ENCODE measurements at places on chromosomes 4 and X.

DNA sequence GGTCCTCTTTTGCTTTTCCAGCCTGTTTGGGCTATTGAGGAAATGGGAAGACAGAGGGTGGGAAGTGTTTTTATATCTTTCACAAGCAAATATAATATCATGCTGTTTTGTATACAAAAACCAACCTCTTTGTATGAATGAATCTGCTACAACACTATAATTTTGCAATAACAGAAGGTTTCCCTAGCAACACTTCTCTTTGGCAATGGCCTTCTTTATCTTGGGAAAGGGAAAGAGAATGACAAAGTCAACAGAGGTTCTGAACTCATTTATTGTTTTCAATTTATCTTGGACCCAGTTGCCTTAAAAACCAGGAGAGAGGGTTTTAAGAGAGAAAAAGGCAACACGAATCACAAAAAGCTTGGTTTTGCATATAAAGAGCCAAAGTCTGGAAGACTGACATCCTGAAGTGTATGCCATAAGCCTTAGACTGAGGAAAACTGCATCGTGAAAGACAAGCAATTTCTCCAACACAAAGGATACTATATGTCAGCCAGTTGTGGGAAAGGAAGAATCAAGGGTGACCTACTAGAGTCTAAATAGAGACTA lies 121.8 kb upstream of the FAM241A start:
- DNase-seq = no peak

DNA sequence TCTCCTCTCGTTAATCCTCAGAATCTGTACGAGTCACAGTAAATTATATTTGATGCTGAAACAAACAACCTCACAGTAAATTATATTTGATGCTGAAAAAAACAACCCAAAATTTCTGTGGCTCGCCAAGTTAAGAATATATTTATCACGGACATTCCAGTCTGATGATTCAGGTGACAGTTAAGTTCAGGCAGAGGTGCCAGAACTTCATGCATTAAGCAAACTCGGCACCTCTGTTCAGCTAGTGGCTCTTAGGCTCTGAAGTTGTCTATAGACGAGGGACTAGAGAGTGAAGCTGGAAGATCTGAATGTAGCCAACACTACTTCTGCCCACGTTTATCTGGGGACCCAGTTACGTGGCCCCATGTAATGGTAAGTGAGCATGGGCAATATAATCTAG lies 132.2 kb upstream of the AGA start:
- DNase-seq = no peak

DNA sequence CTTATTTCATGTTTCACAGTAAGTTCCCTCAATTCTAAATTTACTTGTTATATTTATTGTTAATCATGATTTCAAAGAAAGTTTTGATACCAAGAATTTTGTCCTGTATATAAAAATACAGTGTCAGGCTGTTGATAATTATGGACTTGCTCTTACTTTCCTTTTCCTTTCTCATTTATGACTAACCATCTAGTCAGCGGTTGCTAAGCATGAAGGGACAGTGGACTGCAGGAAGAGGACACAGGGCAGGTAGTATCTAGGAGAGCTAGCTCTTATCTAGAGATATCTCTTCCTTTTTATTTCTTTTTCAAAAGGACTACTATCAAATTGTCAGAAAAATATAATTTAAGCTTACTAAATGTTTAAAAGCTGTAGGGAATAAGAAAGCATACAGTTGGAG lies 1.6 kb downstream of the OPRPN start:
- no peak for DNase-seq

- DNase-seq = no peak
Observed at GRCh38 chr4:113901994-113902787, 77.3 kb downstream of the ARSJ start.

DNA sequence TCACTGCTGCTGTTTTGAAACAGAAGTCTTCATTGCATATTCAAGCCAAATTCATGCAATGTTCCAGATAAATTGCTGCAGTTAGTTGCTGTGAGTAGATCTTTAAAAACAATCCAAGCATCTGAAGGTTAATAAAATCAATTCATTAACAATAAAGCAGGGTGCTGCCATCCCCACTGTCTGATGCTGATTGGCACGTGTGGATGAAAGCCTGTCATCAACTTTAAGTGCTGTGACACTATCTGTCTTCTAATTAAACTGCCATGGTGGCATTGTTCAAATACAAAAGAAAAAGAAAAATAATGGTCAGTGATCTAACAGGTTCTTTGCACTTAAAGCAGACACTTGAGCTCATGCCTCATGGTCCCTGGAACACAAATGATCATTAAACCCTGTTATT lies 63.0 kb upstream of the MND1 start:
- DNase-seq = no peak

- no peak for DNase-seq
Observed at GRCh38 chr4:128725405-128726055, 84.0 kb upstream of the JADE1 start.

- no peak for DNase-seq
Observed at GRCh38 chr4:28636971-28637370, 1776.3 kb downstream of the STIM2 start.

- no peak for DNase-seq
Observed at GRCh38 chrX:143768976-143769375, 48.4 kb upstream of the SPANXN2 start.

DNA sequence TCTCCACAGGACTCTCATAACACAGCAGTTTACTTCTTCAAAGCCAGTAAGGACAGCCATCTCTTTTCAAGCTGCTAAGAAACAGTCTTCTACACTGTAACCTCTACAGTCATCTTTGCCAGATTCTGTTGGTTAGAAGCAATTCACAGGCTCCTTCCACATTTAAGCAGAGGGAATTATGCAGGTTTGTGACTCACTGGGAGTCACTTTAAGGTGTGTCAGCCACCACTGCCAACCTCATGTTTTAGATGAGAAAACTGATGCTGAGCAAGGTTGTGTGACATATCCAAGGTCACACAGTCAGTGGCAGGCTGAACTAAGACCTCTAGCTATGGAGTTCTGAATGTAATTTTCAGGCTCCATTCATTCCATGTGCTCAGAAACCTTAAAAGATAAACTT lies 143.5 kb downstream of the QDPR start:
- DNase-seq = no peak

DNA sequence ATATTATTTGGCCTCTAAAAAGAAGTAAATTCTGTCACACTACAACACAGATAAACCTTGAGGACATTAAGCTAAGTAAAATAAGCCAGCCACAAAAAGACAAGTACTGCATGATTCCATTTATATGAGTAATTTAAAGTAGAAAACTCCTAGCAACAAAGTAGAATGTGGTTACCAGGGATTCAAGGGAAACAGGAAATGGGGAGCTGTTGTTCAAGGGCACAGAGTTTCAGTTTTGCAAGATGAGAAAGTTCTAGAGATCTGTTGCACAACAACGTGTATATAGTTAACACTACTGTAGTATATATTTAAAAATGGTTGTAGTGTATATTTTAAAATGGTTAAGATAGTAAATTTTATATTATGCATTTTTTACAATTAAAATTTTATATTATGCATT lies 25.4 kb downstream of the SEC31A start:
- DNase-seq = peak; percentile 61

DNA sequence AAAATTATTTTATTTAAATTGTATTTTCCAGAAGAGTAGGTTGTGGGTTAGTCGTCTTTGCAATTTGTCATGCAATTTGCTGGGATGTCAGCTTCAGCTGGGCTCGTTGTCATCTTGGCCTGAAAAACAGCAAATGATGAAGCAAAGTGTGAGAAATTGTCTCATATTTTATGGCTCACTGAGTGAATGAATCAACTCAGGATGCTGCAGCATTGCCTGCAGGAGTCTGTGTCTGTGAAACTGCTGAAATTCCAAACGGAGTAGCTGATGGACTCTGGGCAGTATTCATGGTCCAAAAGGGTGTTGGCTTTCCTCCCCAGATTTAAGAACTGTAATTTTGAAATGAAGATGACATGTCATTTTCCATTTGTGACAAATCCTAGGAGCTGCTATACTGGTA lies 37.2 kb downstream of the CXCL8 start:
- DNase-seq = no peak

GRCh38 chrX:68934421-68934820 lies 105.6 kb downstream of the EFNB1 start:
- no peak for DNase-seq

DNA sequence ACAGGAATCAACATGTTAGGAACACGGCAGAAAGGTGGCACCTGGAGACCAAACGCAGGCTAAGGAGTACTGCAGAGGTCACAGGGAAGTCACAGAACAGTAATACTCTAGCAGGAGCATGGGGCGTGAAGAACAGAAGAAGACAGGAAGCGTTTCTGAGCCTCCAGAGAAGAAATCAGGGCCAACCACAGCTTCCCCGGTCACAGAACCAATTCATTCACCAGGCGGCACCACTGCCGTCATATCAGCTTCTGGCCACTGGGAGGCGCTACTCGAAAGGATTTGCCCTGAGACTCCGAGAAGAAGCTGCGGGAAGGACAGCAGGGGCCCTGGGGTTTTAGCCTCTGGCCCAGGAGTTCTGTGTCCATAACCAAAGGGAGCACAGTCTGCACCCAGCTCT lies 78.0 kb upstream of the DRD5 start:
- DNase-seq = no peak

DNA sequence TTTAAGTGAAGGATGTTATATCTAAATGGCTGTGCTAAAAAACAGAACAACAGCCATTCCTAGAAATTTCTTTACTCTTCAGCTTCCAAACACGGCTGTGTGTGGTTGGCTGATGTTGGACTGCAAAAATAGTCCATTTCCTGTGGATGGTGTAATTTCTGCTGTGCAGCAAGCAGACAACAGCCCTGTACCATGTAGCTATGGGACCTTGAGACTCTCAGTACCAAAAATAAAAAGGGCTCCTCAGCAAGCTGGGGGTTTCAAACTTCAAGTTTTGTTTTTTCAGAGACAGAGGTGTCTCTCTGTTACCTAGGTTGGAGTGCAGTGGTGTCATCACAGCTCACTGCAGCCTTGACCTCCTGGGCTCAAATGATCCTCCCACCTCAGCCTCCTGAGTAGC lies 18.1 kb downstream of the CD40LG start:
- no peak for DNase-seq

GRCh38 chrX:123267220-123267619 lies 83.1 kb downstream of the GRIA3 start:
- peak; percentile 35 for DNase-seq

- peak; percentile 74 for DNase-seq
Observed at GRCh38 chrX:136768469-136769084, 12.2 kb downstream of the ARHGEF6 start.

DNA sequence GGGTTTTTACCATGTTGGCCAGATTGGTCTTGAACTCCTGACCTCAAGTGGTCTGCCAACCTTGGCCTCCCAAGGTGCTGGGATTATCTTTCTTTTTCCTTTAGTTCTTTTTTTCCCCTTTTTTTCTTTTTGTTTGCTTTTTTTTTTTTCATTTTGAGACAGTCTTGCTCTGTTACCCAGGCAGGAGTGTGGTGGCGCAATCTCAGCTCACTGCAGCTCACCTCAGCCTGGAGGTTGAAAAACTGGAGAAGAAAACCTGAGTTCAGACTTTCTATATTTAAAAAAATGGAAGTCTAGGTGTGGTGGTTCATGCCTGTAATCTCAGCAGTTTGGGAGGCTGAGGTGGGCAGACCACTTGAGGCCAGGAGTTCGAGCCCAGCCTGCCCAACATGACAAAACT lies 181.1 kb upstream of the HS3ST1 start:
- no peak for DNase-seq

- no peak for DNase-seq
Observed at GRCh38 chr4:165700855-165701254, 172.2 kb upstream of the TLL1 start.

- DNase-seq = no peak
Observed at GRCh38 chr4:64095398-64095797, 313.9 kb downstream of the TECRL start.

GRCh38 chr4:159395693-159396092 lies 292.8 kb downstream of the RAPGEF2 start:
- DNase-seq = no peak

- no peak for DNase-seq
Observed at GRCh38 chr4:151960449-151961230, 199.8 kb upstream of the GATB start.

GRCh38 chrX:55006827-55007621 lies 6.9 kb downstream of the APEX2 start:
- DNase-seq = no peak

DNA sequence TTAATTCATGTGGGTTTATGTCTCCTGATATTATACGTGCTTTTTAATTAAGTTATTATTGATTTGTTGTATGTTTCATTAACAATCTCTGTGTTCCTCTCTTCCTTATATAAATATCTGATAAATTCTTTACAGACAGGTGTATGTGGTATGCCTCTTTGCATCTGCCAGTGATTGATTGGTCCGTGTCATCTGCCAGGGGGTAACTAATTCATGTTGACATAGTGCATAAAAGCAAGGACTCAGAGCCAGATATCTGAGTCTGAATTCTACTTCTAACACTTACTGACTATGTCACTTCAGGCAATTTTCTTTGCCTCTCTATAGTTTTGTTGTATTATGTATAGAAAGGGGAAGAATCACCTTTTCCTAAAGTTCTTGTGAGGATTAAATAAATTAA lies 5.2 kb upstream of the AMBN start:
- no peak for DNase-seq

DNA sequence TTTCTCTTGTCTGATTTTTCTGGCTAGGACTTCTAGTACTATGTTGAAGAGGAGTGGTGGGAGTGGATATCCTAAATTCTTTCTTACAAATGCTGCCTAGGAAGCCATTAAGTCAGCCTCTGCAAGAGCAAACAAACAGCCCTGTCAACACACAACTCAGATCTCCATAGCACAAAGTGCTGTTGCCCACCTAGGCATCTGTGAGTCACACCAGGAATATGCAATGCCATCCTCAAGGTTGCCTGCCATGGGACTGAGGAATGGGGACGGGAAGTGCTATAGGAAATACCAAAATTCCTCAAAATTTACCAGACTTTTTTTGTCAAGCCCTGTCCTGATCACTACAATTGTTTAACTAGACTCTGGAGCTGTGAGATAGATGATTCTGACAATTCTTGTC lies 466.9 kb downstream of the FSTL5 start:
- DNase-seq = no peak

DNA sequence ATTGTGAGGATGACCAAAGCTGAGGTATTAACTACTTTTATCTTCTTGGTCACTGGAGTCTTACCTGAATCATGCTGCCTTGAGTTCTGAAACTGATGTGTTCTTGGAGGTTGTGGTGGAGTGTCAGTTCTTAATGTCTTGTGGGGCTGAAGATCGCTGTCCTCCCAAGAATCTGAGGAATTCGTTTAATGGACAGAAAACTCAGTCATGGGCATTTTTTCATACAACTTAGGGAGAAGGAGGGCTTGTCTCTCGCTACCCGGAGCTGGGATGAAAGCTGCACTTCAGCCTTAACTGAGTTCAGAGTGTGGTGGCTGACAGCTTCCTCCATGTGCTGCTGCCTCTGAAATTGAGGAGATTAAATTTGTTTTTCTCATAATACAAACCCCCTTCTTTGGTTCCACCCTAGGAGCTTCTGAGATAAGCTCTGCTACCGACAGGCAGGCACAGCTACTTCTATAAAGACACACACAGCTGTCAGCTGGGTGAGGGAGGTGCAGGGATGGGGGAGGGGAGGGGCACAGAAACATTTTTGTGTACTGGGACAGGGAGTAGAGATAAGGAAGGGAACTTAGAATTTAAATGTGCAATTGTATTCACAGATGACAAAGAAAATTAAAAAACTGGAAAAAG lies 30.8 kb downstream of the RBBP7 start:
- DNase-seq = no peak

All from fibroblast of skin of left quadriceps (primary cell).